Inflammatory macrophage treated with lipopolysaccharide for 4 hours (primary cell): ENCODE measurements at places on chromosomes 6 and 20.
A peak's percentile ranks its signal among the peaks of the same experiment; 100 is the strongest.

DNA sequence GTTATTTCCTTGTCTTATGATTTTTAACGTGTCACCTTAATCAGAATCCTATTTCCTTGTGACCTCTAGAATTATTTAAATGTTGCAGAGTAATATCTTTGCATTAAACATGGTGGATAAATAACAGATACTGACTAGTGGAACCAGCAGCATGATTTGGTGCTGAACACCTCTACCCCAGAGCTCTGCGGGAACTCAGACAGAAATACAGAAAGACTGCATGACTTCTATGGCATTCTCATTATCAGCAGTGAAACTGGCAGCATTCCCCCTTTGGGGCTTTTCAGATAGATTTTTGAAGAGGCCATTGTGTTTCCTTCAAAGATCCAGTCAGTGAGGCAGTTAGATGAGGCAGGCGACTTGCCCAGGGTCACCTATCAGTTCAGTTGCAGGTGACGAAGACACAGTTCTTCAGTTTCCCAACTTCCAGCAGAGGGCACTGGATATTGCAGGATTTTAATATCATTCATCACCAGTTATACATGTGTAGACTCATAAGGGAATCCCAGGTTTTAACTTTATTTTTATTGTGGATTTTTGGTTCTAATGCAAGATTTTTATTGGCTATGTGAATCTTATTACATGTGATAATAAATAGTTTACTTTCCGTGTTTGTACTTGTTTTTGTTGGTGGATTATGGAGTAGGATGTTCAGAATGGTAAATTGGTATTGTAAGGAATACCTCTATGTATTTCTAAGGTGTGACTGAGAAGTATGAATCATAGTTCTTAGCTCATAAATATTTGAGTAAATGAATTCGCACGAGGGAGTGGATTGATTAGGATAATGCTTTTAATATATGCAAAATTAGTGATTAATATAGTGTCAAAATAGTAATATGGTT lies 81.3 kb downstream of the AFDN start:
- DNase-seq, result peak; percentile 6

DNA sequence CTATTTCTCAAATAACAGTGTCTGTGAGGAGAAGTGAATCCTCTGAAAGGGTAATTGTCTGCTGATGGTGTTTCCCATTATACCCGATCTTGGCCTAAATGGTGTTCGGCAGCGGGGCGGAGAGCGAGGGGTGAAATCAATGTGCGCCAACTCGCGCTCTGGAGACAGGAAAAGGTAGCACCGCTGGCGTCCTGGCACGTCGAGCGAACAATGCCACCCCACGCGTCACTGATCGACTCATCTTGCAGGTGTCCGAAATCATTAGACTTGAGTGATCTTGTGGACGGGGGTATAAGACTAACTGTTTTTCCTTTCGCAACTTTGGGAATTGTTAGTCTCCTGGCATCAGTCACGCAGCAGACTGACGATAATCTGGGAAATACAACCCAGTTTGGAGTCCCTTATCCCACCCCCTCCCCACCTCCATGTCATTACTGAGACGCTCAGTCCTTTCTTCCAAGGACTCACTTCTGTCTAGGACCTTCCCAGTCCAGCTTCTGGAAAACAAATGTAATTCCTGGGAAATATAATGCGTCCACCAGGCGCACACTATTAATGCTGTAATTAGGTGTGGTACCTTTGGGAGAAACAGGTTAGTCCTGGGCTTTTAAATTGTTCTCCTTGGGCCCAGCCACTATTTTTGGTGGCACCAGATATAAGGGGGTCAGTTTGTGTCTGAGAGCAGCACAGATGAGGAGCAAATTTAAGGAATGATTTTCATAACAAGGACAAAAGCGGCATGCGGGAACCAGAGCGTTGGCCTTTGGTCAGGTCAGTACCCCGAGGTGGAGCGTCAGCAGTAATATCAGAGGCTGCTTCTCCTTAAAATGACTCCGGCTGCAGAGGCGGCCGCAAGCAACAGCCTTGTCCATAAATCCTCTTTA lies 2.3 kb downstream of the LINC00237 start:
- no peak for DNase-seq

- DNase-seq, result no peak
Measured at GRCh38 chr6:41078101-41078500, 5.3 kb downstream of the NFYA start.

- DNase-seq, result no peak
Measured at GRCh38 chr6:156219973-156220372, 557.2 kb upstream of the ARID1B start.

GRCh38 chr6:3722785-3723184 lies 28.7 kb downstream of the PXDC1 start:
- no peak for DNase-seq

DNA sequence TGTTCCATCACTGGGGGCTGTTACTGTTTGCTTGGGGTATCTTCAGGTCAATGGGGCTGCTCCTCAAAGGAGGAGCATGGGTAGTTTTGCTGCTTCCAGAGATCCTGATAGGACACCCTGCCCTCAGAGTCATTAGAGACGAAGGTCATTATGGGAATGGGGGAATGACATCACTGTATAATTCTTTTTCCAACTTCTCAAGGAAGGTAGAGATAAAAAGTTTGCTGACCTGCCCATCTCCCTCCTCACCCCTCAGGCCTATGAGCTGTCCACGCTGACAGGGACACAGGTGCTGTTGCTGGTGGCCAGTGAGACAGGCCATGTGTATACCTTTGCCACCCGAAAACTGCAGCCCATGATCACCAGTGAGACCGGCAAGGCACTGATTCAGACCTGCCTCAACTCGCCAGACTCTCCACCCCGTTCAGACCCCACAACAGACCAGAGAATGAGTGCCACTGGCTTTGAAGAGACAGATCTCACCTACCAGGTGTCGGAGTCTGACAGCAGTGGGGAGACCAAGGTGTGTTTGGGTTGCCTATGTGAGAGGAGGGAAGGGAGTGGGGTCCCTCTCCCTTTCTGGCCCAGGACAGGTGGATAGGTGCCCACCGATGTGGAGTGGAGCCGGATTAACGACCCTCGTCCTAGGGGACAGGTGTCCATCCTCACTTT lies 2.7 kb downstream of the SRF start:
- no peak for DNase-seq

GRCh38 chr6:154649721-154650120 lies 83.5 kb upstream of the SCAF8 start:
- peak; percentile 85 for DNase-seq

GRCh38 chr6:150026976-150027805 lies 1.9 kb upstream of the RAET1L start:
- no peak for DNase-seq

- DNase-seq, result no peak
Measured at GRCh38 chr6:1423578-1423977, 34.2 kb downstream of the FOXF2 start.

- DNase-seq, result no peak
Measured at GRCh38 chr6:70404658-70405057, 8.7 kb upstream of the FAM135A start.

DNA sequence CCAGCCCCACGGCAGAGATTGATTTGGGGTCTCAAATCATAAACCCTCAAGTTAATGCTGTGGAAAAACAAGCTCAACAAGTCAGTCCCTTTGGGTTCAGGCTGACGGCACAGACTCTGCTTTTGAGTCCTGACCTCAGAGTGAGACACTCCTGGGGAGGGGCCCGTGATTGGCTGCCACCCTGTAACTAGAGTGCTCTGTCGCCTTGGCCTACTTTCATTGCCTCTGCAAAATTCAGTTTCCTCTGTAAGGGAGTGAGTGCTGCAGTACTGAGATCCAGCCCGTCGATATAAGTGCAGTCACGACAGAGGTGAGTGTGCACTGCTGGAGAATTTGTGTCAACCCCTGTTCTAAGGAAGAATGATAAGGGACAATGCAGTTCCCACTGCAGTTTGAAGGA lies 105.6 kb downstream of the ANKS1A start:
- DNase-seq, result no peak

DNA sequence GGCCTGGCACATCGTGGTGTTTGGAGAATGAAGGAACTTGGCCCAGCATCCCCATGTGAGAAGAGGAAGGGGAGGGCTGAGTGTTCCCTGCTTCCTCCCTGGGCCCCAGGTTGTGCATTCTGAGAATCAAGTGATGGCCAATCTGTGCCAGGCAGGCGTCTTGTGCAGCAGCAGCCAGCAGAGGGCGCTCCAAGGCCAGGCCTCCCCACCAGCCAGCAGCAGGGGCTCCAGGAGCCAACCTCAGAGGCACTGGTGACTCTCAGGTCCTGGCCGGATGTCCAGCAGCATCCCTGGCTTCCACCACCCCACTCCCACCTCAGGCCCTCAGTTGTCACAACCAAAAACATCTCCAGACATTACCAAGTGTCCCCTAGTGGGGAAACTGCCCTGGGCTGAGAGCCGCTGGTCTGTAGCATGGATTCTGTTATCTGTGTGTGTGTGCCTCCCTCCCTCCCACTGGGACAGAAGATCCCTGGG lies 192.0 kb downstream of the PREX1 start:
- DNase-seq, result peak; percentile 49

- DNase-seq, result no peak
Measured at GRCh38 chr6:92967362-92967761, 452.0 kb downstream of the EPHA7 start.

DNA sequence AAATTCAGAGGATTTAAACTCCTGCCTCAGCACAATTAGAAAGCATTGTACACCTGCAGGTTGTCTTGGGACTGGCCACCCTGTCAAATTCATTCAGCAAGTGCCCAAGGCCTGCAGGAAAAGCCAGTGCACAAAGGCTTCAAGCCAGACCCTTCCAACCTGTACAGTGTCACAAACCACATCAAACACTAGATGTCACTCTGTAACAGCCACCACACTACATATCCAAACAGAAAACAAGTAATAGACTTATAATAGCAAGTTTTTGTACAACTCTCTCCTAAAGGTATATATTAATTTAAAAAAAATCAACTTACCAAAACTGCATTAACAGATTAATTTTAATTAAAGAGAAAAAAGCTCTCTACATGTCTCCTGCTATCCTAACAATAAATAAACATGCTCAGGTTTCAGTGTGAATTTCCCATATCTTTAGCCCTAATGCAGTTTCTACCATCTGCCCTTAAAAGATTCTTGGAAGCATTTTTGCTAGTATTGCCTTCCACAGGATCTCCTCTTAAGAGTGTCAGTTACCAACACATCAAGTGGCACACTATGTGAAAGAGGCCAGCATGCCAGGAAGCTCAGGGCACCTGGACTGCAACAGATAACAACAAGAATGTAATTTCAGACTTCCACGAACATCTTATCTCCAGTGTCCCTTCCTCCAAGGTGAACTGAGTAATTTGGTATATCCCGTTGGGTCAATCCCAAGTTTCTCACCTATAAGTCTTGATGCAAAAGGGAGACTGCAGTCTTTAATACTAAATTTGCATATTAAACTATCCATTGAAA lies 47.5 kb downstream of the RALGAPA2 start:
- DNase-seq, result peak; percentile 40

DNA sequence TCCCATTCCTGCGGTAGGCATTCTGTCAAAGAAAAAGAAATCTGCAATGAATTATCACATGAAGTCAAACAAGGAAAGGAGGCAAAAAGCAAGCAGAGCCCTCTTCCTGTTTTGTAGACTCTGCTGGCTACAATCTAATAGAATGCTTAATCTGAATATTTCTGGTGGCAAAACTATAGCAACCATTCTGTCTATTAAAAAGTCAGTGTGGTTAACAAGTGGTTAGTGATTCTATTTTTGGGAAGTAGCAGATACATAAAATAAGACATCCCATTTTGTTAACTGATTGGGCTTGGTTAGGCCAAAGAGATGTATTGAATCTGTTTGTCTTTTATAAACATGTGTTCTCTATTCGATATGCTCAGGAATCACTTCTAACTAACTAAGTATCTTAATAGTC lies 442.3 kb downstream of the CDC5L start:
- no peak for DNase-seq

- DNase-seq, result no peak
Measured at GRCh38 chr6:10559522-10560152, 38.5 kb downstream of the GCNT2 start.

DNA sequence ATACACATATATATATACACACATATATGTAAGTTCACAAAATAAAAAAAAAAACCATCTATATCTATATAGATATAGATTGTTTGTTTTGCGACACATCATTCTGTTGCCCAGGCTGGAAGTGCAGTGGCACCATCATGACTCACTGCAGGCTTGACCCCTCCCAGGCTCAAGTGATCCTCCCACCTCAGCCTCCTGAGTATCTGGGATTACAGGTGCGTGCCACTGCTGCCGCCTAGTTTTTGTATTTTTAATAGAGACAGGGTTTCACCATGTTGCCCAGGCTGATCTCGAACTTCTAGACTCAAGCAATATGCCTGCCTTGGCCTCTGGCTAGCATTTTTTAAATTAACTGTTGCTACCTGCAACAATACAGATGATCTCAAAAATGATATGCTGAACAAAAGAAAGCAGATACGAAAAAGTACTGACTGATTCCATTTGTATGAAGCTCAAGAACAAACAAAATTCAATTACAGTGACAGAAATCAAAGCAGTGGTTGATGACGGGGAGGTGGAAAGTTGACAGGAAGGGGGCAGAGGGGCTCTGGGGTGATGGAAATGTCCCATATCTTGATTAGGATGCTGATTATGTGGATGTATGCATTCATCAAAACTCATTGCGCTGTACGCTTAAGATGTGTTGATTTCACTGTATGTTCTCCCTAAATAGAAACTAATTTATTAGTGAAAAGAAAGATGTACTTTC lies 49.6 kb downstream of the ATXN1 start:
- DNase-seq, result peak; percentile 54

GRCh38 chr6:22367346-22367745 lies 70.5 kb upstream of the PRL start:
- DNase-seq, result no peak

- no peak for DNase-seq
Measured at GRCh38 chr20:49228676-49229075, 9.5 kb downstream of the DDX27 start.

DNA sequence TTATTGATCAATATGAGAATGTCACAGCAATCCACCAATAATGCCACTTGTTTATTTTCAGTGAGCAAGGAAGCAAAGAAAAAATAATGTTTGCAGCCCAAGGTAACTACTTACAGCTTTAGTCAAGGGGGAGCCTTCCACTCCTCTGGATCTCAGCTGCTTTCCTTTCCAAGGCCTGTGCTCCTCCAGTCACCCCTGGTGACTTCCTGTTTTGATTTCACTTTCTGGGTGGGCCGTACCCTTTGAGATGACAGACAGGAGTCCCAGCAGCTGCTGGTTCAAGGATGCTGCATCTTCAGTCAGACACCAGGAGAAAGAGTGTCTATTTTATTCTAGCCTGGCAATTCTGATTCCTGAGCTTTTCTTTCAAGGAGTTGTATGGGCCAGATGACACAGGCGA lies 5.6 kb upstream of the VNN2 start:
- peak; percentile 82 for DNase-seq

- no peak for DNase-seq
Measured at GRCh38 chr6:149477544-149477943, 7.3 kb downstream of the ZC3H12D start.
